ENCODE measurements at places on chromosomes 12 and 14. TPM values are rescaled to one million over a fixed set of nuclear protein-coding genes. Genes with fewer than 3 reads are reported as not detected.

PKP2 gene
- total RNA-seq, result 6.9 TPM

TMEM233 gene
- total RNA-seq, result 0.46 TPM

OVCH1 gene
- total RNA-seq, result 2.1 TPM

SDR9C7 gene
- 0.23 TPM for total RNA-seq

NABP2 gene
- total RNA-seq, result 26.3 TPM

BICDL1 gene
- total RNA-seq, result 41.1 TPM

HOXC13 gene
- not detected for total RNA-seq

ZC3H10 gene
- 7.4 TPM for total RNA-seq

ACSM4 gene
- not detected for total RNA-seq

GNB3 gene
- 3.2 TPM for total RNA-seq

GUCY2C gene
- total RNA-seq, result not detected

TAS2R31 gene
- 8.1 TPM for total RNA-seq

SERPINA10 gene
- total RNA-seq, result not detected

GRIP1 gene
- 69.2 TPM for total RNA-seq

ADCY6 gene
- total RNA-seq, result 35.5 TPM

A2ML1 gene
- total RNA-seq, result 2.3 TPM

MARCHF9 gene
- 21.7 TPM for total RNA-seq
